A549 treated with Mapracorat at 1 μM for 4 hours (cell line): ENCODE measurements at places on chromosomes 6 and 20. TPM values are rescaled to one million over a fixed set of nuclear protein-coding genes. Genes with fewer than 3 reads are reported as not detected.

The SAMD3 gene
- not detected in 5 replicates for total RNA-seq

The OGFRL1 gene
- 4.7 to 6.5 TPM (median 5.6 TPM) in 5 replicates for total RNA-seq

The GJA1 gene
- total RNA-seq = 48.0 to 68.2 TPM (median 62.3 TPM) in 5 replicates

The PACSIN1 gene
- total RNA-seq = 0.04 to 0.07 TPM (median 0.05 TPM) in 4 of 5 replicates, not detected in the other

The TAGAP gene
- not detected in 5 replicates for total RNA-seq

The CST5 gene
- not detected in 5 replicates for total RNA-seq

The F13A1 gene
- not detected in 5 replicates for total RNA-seq

The PDE7B gene
- total RNA-seq = 0.66 to 0.92 TPM (median 0.70 TPM) in 5 replicates

The PSORS1C2 gene
- not detected in 5 replicates for total RNA-seq

The CDSN gene
- total RNA-seq = 0.05 TPM in 1 of 5 replicates, not detected in the others
